LoVo (cell line): ENCODE measurements at places on chromosomes 4 and X.

- no peak for DNase-seq
Measured at GRCh38 chrX:129900054-129900453, 5.9 kb upstream of the UTP14A start.

- DNase-seq, result no peak
Measured at GRCh38 chr4:40562681-40563080, 67.0 kb downstream of the RBM47 start.

- DNase-seq, result no peak
Measured at GRCh38 chr4:152628128-152628527, 51.7 kb downstream of the TMEM154 start.

- no peak for DNase-seq
Measured at GRCh38 chr4:2436301-2436700, 17.5 kb downstream of the CFAP99 start.

DNA sequence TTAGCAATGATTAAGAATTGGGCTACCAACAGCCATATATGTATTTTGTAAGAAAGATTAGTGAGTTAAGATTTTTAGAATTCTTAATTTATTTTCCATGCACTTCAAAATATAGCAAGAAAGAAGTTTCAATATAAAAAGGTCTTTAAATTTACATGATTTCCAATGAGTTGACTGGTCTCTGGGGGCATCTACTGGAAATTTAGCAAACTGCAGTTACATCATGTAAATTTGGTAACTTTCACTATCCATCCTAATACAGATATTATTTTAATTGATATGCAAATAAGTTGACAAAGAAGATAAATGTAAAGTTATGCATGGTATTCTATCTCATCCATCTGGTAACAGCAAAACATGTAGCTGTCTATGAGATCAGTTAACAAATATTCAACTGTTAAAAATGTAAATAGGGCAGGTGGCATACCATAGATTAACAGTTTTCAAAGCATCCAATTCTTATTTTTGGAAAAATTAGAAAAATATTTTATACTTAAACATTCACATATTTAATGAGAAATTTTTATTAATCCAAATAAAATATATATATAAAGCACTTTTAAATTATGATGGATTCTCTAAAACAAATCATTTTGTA is 29.1 kb downstream of the TTC29 start:
- DNase-seq, result peak; percentile 43

DNA sequence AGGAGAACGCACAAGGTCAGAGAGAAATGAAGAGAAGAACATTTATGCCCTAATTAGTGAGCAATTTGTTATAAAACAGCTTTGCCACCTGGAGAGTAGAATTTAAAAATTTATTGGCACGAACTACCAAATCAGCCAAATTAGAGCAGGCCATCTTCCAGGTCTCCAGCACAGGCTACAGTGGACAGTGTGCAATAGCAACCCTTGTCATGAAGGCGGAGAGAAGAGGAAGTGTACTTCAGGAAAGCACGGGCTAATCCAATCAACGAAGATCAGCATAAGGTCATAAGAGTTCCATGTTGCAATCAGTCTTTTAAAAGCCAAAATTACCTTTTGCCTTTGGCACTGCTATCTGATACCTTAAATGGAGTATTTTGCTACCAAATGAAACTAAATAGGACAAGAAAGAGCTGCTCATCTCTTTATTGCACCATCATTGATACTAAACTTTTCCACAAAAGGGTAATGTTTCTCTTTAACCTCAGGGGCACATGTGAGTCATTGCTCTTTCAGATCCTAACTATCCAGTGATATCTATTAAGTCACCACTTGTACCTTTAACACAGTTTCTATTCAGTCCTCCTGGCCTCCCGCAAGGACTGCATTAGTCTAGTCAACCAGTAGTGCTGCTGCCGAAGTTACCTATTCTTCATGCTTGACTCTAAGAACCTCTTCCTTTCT is 19.9 kb downstream of the ANK2 start:
- no peak for DNase-seq
